Breast epithelium (tissue), 4 donors: ENCODE measurements at places on chromosomes 6 and 20. TPM values are rescaled to one million over a fixed set of nuclear protein-coding genes. Genes with fewer than 3 reads are reported as not detected.
A peak's percentile ranks its signal among the peaks of the same experiment; 100 is the strongest.

- H3K4me3 ChIP-seq = no peak overlapping the region
- no peaks in the 10 kb centered on the region for H3K4me1 ChIP-seq
- no peaks in the 10 kb centered on the region for H3K27me3 ChIP-seq
- DNase-seq = no peak
Observed at GRCh38 chr6:93120154-93120742, 299.1 kb downstream of the EPHA7 start.

DNA sequence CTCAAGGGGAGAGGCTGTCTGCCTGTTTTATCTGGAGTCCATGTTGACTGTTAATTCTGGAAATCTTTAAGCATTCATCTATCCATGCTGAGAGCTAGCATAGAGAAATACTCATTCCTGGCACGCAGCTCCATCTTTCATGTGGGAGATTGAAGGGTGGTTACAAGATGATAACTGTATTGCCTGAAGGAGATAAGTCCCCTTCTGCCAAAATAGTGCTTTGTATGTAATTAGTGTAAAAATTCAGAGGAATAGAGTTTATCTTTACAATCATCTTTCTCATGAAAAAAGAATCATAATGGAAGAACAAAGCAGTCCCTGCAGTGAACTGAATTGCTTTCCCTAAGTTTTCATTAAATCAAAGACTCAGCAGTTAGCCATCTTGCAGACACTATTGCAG is 256.5 kb downstream of the SLC35F1 start:
- no peak for DNase-seq
- no peaks in the 10 kb centered on the region for H3K4me1 ChIP-seq
- no peak overlapping the region for H3K27ac ChIP-seq
- no peaks in the 10 kb centered on the region for H3K36me3 ChIP-seq

DNA sequence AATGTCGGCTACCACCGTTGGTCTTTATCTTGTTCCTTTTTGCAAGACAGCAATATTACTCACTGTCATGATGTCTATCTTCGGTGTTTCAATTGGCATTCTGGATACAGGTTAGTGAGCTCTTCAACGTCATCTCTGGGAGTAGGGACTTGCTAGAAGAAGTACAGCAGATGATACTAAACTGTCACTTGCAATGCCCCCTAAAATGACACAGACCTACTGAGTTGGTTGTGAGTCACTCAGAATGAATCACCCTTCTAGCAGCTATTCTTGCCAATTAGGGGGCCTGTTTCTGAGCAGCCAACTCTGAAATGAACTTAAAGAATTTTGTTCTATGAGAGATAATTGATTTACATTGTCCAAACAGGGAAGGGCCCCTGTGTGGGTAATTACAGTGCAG is 176.5 kb downstream of the SLC16A10 start:
- H3K4me3 ChIP-seq = no peak overlapping the region
- no peak for DNase-seq
- no peak overlapping the region for H3K27ac ChIP-seq
- no peaks in the 10 kb centered on the region for H3K27me3 ChIP-seq
- no peaks in the 10 kb centered on the region for H3K4me1 ChIP-seq
- H3K36me3 ChIP-seq = no peaks in the 10 kb centered on the region

IRF4 gene
- total RNA-seq = 13.0 TPM

GPR6 gene
- total RNA-seq = 0.15 TPM

DNA sequence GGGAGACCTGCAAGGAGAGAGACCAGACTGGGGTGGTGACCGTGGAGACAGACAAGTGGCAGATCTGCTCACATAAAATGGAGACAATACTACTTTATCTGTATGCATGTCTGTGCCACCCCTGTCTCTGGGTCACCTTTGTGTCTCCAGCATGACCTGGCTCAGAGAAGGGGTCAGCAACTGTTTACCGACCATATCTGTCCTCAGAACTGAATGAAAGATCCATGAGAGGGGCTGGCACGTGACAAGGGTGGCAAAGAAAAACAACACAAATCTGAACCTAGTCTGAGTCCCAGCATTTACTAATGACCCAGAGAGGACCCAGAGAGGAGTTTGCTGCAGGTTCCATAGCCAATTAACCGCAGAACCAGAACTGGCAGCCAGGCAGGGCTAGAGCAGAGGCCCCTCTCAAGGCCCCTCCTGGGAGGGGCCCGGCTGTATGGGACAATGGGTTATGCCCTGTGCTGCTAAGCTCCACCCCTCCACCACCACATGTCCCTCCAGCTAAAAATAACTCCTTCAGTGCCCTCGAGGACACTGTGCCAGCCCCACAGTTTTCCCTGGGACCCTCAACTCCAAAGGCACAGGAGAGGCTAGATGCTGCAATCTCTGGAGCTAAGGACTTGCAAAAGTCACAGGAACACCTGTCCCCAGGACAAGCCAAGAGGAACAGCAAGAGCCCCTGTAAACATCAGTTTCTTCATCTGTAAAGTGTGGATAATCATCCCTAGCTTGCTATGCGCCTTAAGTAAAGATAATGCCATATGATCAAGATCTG is 2.2 kb downstream of the AHCY start:
- H3K4me3 ChIP-seq = no peak overlapping the region
- H3K36me3 ChIP-seq = no peaks in the 10 kb centered on the region
- H3K27ac ChIP-seq = no peak overlapping the region
- H3K4me1 ChIP-seq = peaks cover 4% of the 10 kb centered on the region

GRCh38 chr6:97177905-97178304 is 105.1 kb downstream of the MMS22L start:
- DNase-seq = no peak
- no peaks in the 10 kb centered on the region for H3K36me3 ChIP-seq
- H3K4me1 ChIP-seq = no peaks in the 10 kb centered on the region
- H3K4me3 ChIP-seq = no peak overlapping the region
- H3K27me3 ChIP-seq = no peaks in the 10 kb centered on the region
- no peak overlapping the region for H3K27ac ChIP-seq

DPPA5 gene
- total RNA-seq = not detected

DSE gene
- total RNA-seq = 133 TPM

- H3K36me3 ChIP-seq = no peaks in the 10 kb centered on the region
- no peak overlapping the region for H3K27ac ChIP-seq
- no peak for DNase-seq
- no peaks in the 10 kb centered on the region for H3K4me1 ChIP-seq
- no peaks in the 10 kb centered on the region for H3K27me3 ChIP-seq
Observed at GRCh38 chr6:163285691-163286090, 128.8 kb upstream of the QKI start.

DNA sequence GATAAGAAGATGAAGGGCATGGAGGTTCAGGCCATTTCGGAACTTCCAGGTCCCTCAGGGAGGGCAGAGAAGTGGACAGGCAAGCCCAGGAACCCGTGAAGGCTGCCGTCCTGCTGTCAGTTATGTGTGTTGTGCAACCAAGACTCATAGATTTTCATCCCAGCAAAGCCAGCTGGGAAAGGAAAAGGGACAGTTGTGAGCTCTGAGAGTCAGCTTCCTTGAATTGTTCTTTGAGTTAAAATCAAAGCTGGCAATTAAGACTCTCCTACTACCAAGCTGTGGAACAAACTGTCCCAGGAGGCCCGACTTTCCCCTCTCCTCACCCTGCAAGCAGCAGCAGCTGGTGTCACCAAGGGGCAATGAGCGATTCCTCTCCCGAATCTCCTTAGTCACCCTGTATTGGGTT is 46.3 kb upstream of the IYD start:
- no peak overlapping the region for H3K4me3 ChIP-seq
- H3K36me3 ChIP-seq = no peaks in the 10 kb centered on the region
- H3K4me1 ChIP-seq = no peaks in the 10 kb centered on the region
- DNase-seq = no peak
- H3K27me3 ChIP-seq = no peaks in the 10 kb centered on the region

GRCh38 chr20:24490598-24490997 is 21.2 kb downstream of the SYNDIG1 start:
- DNase-seq = no peak
- H3K4me1 ChIP-seq = no peaks in the 10 kb centered on the region
- H3K27ac ChIP-seq = no peak overlapping the region
- no peaks in the 10 kb centered on the region for H3K36me3 ChIP-seq
- no peaks in the 10 kb centered on the region for H3K27me3 ChIP-seq

DNA sequence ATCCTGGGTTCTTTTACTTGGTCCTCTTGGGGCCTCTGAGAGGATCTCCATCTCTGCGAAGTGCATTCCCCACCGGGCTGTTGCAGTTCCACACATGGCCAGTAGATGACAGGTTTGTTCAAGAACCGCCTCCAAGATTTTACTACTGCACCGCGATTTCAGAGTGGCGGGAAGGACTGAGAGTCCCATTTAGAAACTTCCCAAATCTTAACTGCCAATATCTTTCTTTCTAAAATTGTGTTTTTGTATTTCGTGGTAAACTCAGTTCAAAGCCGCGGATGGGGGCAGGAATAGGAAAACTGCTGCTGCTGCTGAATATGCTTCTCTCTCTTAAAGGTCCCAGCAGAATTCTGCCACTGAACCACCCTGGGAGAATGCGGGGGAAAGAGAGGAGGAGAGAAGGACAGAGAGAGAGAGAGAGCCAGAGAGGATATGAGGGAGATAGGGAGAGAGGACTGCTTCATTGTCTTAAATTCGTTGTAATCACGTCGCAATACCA is 8.6 kb upstream of the BTNL2 start:
- no peaks in the 10 kb centered on the region for H3K4me1 ChIP-seq
- H3K27ac ChIP-seq = no peak overlapping the region
- no peaks in the 10 kb centered on the region for H3K36me3 ChIP-seq
- H3K27me3 ChIP-seq = no peaks in the 10 kb centered on the region

DNA sequence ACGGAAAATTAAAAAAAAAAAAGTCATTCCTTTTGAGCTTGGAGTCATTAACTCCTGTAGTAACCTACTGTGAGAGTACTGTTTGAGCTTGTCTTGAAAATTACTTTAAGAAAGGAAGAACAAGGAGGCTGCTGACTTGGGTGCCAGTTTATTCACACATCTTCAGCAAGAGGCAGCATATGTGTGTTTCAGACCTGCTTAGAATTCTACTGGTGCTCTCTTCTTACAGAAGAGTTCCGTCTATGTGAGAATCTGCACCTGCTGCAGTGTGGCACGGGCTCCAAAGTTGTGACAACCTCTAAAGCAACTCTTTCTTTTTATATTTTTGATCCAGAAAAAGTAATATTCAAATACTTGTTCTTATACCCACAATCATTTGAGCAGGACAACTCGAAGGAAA is 117.4 kb upstream of the SOX4 start:
- no peak overlapping the region for H3K4me3 ChIP-seq
- no peak for DNase-seq
- no peaks in the 10 kb centered on the region for H3K27me3 ChIP-seq
- H3K36me3 ChIP-seq = no peaks in the 10 kb centered on the region

MEP1A gene
- 0.29 TPM for total RNA-seq

DNA sequence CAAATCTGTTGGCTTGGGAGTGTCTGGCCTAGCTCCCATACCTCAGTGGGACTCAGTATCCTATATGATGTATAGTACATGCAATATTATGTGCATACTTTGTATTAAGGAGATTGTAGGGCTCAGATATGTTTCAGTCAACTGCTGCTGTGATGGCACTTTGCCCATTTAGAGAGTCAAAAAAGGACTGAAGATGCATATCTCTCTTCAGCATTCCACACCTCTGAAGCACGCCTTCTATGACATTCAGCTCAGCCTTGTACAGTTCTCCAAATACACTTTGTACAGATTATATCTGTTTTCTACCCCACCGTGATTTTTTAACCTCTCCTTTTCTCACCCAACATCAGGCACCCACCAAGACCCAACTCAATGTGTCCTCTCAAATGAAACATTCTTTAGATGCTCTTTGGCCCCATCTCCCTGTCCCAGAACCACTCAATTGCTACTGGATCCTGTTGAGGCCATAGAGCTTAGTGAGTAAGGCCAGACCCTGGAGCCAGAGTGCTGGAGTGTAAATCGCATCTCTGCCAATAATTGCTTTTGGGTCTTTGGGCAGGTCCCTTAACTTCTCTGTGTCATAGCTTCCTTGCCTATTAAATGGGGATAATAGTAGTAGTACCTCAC is 15.6 kb downstream of the ENPP1 start:
- no peaks in the 10 kb centered on the region for H3K27me3 ChIP-seq
- DNase-seq = no peak
- H3K4me1 ChIP-seq = no peaks in the 10 kb centered on the region
- no peaks in the 10 kb centered on the region for H3K36me3 ChIP-seq

- DNase-seq = peak; percentile 34
- H3K27me3 ChIP-seq = peaks cover 90% of the 10 kb centered on the region
- no peaks in the 10 kb centered on the region for H3K36me3 ChIP-seq
- peak overlapping the region; percentile 9 for H3K27ac ChIP-seq
Observed at GRCh38 chr20:62739581-62740285, 31.1 kb downstream of the NTSR1 start.

DNA sequence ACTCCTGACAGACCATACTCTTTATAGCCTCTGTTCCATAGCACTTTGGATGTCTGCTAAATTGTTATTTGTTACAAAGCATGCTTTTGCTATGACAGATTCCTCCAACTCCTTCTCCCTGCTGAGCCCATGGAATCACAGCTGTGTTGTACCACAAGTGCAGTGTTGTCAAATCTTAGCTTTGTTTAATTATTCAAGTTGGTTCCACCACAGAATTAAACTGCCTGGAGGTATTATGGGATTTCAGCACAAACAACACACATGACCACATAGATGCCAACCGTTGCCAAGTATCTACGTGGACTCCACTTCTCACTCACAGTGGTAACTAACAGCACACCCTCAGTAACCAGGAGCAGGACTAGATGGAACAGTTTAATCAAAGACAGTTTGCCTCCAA is 32.7 kb upstream of the MARCKS start:
- no peaks in the 10 kb centered on the region for H3K36me3 ChIP-seq
- H3K4me3 ChIP-seq = no peak overlapping the region
- H3K4me1 ChIP-seq = no peaks in the 10 kb centered on the region
- H3K27me3 ChIP-seq = no peaks in the 10 kb centered on the region

- H3K4me1 ChIP-seq = no peaks in the 10 kb centered on the region
- H3K4me3 ChIP-seq = no peak overlapping the region
- no peak for DNase-seq
- no peaks in the 10 kb centered on the region for H3K27me3 ChIP-seq
- H3K36me3 ChIP-seq = no peaks in the 10 kb centered on the region
- no peak overlapping the region for H3K27ac ChIP-seq
Observed at GRCh38 chr6:99458319-99458718, 33.2 kb upstream of the PNISR start.

DNA sequence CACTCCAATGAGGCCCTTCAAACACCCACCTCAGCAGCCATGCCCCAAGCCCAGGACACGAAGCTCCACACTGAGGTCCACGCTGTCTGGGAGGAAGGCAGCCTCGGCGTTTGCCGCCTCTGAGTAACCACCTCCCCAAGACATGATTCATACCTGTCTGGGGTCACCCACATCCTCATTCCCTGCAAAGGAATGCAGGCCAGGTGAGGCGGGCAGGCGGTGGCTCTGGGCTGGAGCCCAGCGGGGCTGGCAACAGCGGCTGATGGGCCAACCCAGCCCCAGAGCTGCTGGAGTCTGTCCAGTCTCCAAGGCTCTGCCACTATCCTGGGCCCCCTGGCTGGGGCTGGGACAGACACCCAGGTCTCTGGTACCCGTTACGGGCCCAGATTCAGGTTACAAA is 14.8 kb downstream of the PMEPA1 start:
- H3K4me1 ChIP-seq = no peaks in the 10 kb centered on the region
- no peaks in the 10 kb centered on the region for H3K36me3 ChIP-seq
- DNase-seq = peak; percentile 88
- H3K4me3 ChIP-seq = no peak overlapping the region

OXT gene
- not detected for total RNA-seq

- DNase-seq = peak; percentile 92
- H3K36me3 ChIP-seq = no peaks in the 10 kb centered on the region
- no peaks in the 10 kb centered on the region for H3K27me3 ChIP-seq
- no peaks in the 10 kb centered on the region for H3K4me1 ChIP-seq
- peak overlapping the region; percentile 97 for H3K27ac ChIP-seq
- peak overlapping the region; percentile 81 for H3K4me3 ChIP-seq
Observed at GRCh38 chr6:27019651-27020552, 227.6 kb upstream of the PRSS16 start.

GRCh38 chr20:17460119-17460518 is 71.1 kb downstream of the BFSP1 start:
- no peaks in the 10 kb centered on the region for H3K4me1 ChIP-seq
- no peak for DNase-seq
- H3K4me3 ChIP-seq = no peak overlapping the region
- no peaks in the 10 kb centered on the region for H3K27me3 ChIP-seq
- H3K36me3 ChIP-seq = no peaks in the 10 kb centered on the region
- no peak overlapping the region for H3K27ac ChIP-seq

LTB gene
- 1.0 TPM for total RNA-seq

CGA gene
- total RNA-seq = not detected
